ENCODE measurements at places on chromosomes 6 and 20.

DNA sequence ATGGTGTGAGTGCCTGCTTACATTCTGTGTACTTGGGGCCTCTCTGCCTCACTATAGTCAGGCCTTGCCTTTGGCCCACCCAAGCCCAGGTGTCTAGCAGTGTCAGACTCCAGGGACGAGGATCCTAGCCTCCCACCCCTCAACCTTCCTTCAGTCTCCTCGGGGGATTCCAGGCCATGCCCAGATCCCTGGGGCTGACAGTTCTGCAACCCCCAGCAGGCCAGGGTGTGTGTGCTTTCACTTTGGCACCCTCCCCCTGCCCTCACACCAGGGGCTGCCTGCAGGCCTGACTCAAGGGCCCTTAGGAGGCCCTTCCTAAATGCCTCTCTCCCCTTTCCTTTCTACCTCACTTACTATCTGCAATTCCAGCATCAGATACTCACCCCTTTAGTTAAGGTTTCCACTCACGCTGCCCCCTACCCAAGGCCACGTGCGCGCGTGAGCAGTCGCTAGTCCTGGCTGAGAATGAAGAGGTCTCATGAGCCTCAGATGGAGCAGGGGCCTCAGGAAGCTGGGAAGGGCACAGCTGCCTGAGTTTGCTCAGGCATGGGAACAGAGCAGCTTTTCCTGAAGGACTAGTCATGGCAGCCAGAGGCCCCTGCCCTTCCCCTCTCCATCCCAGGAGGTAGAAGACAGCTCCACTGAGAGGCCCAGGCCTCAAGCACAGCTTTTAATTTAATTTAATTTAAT, 859 bp upstream of the CLPS start:
- DNase-seq = no peak

DNA sequence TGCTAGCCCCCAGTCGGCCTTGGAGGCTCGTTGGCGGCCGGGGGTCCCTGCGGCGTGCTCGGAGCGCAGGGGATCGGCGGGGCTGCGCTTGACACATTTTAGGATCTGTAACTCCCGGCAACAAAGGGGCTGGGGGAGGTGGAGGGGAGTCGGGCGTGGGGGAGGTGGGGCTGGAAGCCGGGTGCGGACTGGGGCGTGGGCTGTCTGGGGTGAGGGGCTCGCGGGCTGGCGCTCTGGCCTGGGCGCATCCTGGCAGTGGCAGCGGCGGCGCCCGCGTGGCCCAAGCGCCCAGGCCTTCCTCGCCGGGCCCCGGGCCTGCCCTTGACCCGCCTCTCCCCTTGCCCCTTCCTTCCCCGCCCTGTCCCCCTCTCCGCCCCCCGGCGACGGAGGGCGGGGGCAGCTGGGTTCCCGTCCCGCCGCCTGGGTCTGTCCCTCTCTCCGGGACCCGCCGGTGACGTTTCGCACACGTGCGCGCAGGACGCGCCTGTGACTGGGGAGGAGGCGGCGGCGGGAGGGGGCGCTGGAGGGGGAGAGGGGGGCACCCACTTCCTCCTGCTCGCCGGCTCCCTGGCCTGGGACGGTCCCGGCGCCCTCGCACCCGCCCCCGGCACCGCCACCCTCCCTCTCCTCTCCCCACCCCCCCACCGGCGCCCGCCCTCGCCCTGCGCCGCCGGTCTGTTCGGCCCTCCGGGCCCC, 1.5 kb downstream of the E2F3 start:
- peak; percentile 80 for DNase-seq

DNA sequence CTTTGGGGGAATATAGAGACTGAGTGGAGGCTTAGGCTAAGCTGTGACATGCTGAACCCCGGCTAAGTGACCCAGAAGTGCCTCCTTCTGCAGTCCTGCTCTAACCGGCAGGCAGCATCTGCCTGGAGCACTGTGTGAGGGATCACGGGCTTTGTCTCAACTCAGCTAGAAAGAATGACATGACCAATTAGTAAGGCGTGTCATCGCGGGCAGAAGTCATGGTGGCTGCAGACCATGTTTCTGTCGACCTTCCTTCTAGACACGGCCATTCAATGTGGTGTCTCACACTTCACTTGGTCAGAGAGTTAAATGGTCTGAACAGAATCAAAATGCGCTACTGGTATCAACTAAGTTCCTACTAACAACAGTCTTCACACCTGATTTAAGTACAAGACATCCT, 35.0 kb downstream of the HUS1B start:
- no peak for DNase-seq

DNA sequence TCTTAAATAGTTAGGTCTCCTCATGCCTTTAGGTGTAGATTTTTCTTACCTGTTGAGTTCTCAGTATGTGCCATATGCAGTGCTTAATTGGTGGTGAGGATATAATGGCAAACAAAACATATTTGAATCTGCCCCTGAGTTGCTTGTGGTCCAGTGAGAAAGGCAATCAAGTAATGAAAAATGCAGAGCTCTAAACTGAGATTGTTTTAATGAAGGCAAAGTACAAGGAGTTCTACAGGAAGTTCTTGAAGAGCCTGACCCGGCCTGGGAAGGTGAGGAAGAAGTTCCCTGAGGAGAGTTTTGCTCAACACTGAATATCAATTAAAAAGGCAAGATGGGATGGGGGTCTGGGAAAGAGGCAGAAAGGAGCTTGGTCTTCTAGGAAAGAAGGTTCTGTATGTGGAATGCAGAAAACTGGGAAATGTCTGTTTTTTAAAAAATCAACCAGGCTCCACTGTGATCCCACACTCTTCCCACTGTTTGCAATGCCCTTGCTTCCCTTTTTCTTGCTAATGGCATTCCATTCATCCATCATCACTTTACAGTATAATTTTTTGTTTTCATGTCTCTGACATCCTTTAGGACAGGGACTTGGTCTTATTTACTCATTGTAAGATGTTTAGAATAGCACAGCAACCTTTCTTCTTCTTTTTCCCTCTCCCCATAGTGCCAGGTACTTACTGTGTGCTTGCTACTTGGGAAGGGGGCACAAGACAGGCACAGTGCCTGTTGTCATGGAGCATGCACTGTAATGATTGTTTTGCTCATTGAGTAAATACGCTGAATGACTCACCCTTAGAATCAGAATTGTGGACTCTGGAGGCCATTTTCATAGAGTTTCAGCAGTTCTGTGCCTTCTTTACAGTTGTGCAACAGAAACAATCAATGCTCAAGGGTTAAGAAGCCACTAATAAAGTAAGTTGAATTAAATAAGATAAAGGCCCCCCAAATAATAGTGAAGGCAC, 64.3 kb downstream of the ANKS1A start:
- DNase-seq = no peak

DNA sequence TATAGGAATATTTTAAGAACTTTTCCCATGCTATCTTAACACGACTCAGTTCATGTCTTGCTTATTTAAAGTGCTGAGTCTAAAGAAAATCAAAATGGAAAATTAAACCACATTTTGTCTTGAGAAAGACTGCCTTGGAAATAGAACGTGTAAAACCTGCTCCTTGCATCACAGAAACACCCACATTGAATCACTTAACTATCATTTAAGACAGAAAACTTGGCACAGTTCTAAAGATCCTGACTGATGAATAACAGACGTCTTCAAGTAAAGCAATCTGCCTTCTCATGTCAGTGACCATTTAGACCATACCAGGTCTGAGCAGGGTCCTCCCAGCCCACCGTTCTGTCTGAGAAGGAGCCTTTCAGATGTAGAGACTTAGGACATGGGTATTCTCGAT, 7.4 kb downstream of the PERP start:
- no peak for DNase-seq

DNA sequence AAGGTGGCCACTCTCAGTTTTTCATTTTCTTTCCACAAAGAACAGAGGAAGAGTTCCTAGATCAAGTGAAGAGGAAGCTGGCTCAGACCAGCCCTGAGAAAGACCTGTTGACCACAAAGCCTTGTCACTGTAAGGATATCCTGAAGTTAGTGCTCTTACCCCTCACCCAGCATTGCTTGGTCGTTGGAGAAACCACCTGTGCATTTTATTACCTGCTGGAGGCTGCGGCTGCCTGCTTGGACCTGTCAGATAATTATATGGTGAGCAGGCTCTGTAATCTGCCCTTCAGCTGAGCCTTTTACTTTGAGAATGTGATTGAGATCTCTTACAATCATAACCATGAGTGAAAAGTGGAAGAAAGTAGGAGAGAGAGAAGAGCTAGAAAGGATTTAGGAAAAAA, 21.9 kb downstream of the TREML1 start:
- no peak for DNase-seq

GRCh38 chr6:5776706-5777390, 229.9 kb downstream of the NRN1 start:
- no peak for DNase-seq

- DNase-seq = no peak
Observed at GRCh38 chr6:170160031-170160627, 130.7 kb downstream of the DLL1 start.

DNA sequence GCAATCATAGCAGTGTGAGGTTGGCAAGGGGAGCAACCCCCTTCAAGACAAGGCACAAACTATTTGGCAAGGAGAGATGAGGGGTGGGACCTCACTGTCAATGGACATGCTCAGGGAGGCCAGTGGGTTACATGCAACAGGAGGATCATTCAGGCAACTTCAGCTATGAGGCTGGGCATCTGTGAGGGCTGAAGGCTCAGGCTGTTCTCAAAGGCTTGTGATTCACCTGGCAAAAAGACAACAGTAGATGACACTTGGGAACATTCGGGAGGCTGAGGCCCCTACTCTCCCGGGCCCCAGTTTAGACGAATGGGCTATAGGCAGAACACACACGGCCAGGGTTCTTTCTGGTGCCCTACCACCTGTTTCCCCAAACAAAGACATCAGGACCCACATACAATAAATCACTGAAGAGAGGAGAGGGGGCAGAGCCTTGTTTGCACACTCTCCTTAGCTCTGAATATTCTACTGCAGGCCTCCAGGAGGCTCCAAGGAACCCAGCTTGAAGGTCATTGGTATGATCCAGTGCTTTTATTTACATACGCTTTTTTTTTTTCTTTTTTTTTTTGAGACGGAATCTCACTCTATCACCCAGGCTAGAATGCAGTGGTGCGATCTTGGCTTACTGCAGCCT, 7.9 kb downstream of the TUBB start:
- DNase-seq = no peak

DNA sequence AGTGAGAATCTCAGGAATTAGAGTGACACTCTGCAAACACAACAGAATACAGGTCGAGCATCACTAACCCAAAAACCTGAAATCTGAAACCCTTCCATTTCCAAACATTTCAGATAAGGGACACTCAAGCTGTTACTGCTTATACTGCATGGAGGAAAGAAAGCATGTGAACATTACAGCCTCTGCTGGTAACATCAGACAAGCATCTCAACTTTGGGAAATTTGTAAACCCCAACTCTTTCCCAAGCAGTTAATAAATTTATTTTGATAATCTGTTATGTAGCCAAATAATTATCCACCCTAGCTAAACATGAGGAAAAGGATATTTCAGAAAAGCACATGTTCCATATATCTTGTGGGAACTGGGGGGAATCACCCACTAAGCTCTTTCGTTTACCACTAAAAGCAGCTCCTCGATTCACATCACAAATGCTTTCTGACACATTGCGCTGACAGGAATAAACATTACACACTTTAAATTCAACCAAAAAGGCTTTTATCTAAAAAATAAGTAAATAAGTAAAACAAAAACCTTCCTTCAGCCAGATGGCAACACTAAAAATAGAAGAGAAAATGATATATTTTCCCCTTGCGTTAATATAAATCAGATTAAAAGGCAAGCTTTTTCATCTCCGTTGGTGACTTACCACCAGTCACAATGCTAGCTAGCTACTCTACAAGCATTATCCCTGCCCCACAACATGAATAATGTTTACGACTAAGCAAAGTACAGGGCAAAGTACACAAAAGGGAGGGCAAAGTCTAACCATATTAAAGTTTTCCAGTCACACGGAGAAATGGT, 120.8 kb downstream of the MAP7 start:
- DNase-seq = no peak

GRCh38 chr20:47985092-47985850, 200.0 kb upstream of the SULF2 start:
- no peak for DNase-seq

GRCh38 chr20:46157625-46158024, 39.5 kb downstream of the CD40 start:
- no peak for DNase-seq

DNA sequence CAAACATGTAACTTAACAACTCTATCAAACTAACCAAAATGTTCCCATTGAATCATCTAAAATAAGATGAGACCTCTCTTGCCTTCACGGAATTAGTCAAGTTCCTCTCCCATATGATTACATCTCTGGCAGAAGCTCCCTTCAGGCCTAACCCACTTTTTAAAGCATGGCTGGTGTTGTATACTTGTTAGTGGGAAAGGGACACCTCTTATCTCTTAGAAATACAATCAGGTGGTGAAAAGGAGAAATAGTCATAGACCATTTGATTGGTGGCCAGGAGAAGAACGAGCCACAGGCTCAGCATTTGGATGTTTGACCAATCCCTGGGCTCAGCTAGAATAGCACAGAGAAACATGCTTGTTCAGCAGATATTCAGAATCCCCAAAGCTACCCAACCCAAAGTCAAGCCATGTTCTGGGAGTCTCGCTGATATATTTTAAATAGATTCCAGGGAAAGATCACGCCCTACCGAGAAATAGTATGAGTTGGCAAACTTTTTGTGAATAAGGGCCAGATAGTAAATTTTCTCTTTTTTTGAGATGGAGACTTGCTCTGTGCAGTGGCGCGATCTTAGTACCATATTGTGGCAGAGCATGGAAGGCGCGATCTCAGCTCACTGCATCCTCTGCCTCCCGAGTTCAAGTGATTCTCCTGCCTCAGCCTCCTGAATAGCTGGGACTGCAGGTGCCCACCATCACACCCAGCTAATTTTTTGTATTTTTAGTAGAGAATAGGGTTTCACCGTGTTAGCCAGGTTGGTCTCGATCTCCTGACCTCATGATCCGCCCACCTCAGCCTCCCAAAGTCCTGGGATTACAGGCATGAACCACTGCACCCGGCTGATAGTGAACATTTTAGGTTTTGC, 126.3 kb upstream of the MYLIP start:
- no peak for DNase-seq

- no peak for DNase-seq
Observed at GRCh38 chr6:109457562-109457996, 2.0 kb upstream of the MICAL1 start.

DNA sequence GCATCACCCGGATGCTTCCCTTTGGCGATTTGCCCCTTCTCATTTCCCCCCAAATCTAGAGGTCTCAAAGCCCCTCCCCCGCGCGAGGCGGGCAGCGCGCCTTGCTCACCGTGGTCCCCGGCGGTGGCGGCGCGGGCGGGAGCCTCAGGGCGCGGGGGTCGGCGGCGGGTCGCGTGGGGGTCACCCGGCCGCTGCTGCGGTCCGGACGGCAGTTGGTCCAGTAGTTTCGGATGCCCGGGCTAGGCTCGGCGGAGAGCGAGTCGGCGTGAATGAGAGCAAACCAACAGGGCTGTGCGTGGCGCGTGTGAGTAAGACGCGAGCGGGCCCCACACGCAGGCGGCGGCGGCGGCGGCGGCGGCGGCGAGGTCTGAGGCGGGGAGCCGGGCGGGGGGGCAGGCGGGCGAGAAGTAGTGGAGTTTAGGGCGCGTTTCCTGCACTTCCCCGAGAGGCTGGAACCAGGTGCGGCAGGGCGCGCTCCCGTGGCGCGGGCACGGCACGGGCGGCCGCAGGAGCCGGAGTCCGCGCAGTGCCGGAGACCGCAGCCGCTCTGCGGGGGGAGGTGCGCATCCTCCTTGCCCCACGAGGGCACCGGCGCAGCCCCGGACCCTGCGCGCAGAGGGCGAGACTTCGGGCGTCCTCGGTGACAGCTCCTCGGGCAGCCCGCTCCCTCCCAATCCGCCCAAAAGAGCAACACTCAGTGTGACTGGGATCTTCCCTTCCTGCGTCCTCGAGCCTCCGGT, 567 bp downstream of the HS3ST5 start:
- DNase-seq = no peak

All from T-helper 9 cell (primary cell).